Camera-type eye (tissue), 1 donor: ENCODE measurements at places on chromosomes 12 and 14. TPM values are rescaled to one million over a fixed set of nuclear protein-coding genes. Genes with fewer than 3 reads are reported as not detected.

AMDHD1 gene
- total RNA-seq, result 5.8 TPM

CCDC91 gene
- total RNA-seq, result 67.0 TPM

LHX5 gene
- total RNA-seq, result not detected

CNTN1 gene
- total RNA-seq, result 159 TPM

PLBD1 gene
- total RNA-seq, result 13.8 TPM

KRT6B gene
- 1.2 TPM for total RNA-seq

WASHC3 gene
- total RNA-seq, result 45.9 TPM

ITGB7 gene
- total RNA-seq, result 2.9 TPM

ZFC3H1 gene
- total RNA-seq, result 138 TPM

NUAK1 gene
- 27.2 TPM for total RNA-seq

MFAP5 gene
- 96.9 TPM for total RNA-seq

SMCO3 gene
- total RNA-seq, result 7.9 TPM

PDZRN4 gene
- total RNA-seq, result 5.2 TPM

WIF1 gene
- total RNA-seq, result 284 TPM

ERP29 gene
- total RNA-seq, result 57.3 TPM

ASCL1 gene
- total RNA-seq, result 42.0 TPM

POU6F1 gene
- 8.2 TPM for total RNA-seq

C12orf54 gene
- total RNA-seq, result not detected

PEBP1 gene
- total RNA-seq, result 314 TPM

RHEBL1 gene
- 0.77 TPM for total RNA-seq

C1R gene
- total RNA-seq, result 94.5 TPM

SLC4A8 gene
- 27.6 TPM for total RNA-seq

GLI1 gene
- total RNA-seq, result 7.1 TPM

ABCC9 gene
- total RNA-seq, result 44.8 TPM
